ENCODE measurements at places on chromosomes 4 and X. TPM values are rescaled to one million over a fixed set of nuclear protein-coding genes. Genes with fewer than 3 reads are reported as not detected.
A peak's percentile ranks its signal among the peaks of the same experiment; 100 is the strongest.

Gene PAGE1
- not detected for total RNA-seq

DNA sequence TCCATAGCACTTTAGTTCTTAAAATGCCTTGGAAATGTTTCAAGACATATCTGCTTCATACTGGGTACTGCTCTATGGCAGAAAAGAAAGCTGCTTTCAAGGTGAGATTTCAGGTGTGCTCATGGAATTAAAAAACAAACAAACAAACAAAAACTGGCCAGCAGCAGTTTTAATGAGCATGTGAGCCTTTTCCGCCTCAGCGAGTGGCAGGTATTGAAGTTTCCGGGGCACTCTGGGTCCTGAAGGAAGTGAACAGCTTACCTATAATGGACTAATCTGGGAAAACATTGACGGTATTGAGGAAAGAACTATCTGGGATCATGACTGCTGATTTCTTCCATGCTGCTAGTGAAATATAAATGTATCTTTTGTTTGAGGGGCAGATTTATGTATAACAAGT, 194.6 kb downstream of the MAML3 start:
- no peak for DNase-seq

Gene SRPX
- total RNA-seq: not detected

DNA sequence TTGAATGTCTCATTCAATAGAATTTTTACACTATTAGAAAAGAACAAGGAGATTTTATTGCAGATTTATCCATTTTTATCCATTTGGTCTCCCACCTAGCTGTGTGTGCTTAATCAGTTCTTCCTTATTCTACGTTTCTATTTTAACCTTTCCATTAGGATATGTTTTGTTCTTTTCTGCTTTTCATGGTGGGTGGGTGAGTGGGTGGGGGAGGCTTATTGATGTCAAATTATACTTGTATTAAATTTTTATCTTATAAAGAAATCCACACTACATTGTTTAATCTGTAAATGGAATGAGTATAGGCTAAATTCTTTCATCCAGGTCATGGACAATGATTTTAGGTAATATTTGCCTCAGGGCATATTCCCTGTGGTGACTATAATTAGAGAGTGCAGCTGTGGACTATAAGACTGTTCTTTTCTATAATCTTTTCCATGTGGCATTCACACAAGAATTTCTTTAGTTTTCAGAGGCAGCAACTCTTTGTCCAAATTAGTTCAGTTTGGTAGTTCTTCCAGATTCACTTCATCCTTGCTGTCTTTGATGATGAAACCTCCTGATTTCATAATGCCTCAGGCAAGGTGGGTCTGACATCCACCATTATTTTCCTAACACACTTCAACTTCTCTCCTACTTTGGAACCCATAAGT, 2451.8 kb downstream of the PCDH7 start:
- DNase-seq: peak; percentile 3

DNA sequence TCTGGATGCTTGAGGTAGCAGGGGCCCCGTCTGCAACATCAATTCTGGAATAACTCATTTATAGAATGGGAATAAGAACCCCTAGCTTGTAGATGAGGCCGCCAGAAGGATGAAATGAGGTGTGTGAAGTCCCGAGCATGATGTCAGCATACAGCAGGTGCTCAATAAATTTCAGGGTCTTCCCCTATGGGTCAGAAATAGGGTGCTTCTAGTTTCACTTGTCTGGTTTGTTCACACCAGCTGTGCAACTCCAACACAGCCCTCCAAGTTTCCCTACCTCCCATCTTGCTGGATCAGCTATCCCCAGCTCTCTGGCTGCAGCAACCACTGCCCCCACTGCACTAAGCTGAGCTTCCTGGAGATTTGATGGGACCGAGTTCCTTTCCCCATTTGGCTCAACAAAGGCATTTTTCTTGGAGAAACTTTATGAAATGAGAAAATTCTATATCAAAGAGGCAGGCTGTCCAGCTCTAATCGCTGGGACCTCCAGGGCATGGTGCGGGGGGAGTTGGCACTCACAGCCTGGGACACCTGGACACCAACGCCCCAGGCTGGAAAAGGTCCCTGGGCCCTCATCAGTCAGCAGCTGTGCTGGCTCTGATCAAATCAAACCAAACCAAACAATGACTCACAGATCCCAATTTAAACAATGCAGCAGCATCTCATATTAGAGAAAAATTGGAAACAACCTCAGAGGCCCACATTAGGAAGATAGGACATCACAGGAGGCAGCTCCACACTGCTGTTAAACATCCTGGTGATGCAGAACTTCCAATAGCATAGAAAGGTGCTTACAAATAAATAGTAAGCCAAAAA, 13.3 kb downstream of the SLC2A9 start:
- DNase-seq: no peak

Gene ITIH6
- total RNA-seq: not detected

- DNase-seq: no peak
These were observed 2017.6 kb upstream of the IGFBP7 start for GRCh38 chr4:59127743-59128142.

Gene XK
- total RNA-seq: not detected

DNA sequence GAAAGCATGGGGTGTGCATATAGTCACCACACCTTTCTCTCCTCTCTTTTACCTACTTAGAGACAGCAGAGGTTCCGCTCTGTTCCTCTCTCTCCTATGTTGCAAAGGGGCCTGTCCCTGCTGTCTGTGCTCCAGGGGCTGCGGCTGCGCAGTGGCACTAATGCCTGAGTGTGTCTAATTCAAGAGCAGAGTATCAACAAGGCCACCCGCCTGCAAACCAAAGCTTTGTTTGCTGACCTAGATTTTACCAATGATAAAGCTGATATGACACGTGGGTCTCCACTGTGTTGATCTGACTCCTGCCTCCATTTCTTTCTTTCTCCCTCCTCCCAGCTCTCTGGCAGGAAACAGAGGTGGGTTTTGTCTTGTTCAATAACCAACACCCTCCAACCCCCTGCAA, 74.9 kb downstream of the NSG1 start:
- DNase-seq: peak; percentile 23

Gene DRP2
- total RNA-seq: not detected

GRCh38 chr4:54719378-54719777, 61.6 kb downstream of the KIT start:
- DNase-seq: no peak

DNA sequence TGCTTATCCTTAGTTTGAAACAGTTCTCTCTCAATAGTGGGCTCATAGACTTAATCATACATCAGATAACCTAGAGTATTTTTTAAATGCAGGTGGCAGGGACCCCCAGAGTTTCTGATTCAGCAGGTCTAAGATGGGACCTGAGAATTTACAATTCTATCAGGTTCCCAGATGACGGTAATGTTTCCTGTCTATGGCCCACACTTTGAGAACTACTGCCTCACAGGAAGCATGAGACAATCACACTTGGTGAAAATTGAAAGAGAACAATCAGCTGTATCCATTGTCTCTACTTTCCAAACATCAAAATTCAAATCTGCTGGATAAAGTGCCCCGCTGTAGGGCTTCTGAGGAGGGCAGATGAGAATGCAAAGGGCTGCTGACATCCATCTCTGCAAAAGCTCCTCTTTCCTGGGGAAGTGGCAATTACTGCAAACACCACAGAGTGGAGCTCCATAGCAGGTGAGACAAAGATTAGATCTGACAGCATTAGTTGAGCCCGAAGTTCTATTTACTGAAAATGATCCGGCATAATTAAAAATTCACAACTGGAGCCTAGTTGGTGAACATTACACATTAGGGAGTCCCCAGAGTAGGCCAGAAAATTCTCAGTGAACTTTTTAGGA, 187.8 kb upstream of the MBNL3 start:
- no peak for DNase-seq

DNA sequence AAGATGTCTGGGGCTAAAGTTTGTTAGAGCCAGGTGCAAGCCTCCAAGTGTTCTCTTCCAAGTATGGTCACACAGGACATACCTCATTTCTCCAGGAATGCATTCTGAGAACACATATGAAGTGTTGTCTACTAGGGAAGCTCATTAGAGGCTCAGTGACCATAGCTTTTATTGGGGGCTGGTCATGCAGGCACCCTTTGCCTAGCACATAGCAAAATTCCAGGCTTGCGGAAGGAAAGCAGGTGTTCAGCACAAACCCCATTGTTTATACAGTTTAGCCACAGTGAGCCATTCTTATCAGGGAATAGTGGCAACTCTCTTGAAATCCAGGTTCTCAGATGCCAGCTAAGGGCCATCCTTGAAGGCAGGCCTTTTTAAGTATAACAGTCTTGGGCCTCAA, 339.4 kb upstream of the ZCCHC13 start:
- no peak for DNase-seq

DNA sequence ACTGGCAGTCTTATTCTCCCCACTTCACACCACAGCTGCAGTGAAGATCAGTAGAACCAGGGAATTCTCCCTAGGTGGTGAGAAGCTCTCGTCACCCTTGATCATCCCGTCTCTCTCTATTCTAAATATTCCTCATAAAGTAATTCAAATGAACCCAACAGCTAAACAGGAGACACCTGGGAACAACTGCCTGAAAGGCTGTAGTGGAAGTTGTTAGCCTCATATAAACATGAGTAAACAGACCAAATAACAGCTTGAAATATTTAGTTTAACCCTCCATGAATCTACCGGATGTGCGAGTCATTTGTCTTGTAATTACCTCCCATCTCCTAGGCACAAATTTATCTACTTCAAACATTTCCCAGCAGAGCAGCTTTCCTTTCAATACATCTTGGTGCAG, 30.4 kb upstream of the APELA start:
- DNase-seq: no peak

DNA sequence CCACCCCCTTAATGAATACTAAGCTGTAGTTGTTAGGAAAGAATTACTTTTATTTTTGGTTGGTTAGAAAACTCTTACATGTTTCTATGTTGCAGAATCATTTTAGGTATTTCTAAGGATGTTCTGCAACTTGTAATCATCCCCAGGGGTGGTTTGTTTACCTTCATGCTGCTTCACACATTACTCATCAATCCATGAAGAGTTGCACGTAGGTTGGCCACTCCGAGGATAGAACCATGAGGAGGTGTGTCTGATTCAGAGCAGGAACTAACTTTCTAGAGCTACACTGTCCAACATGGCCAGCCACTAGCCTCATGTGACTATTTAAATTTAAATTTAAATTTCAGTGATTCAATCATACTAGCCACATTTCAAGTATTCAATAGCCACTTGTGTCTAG, 127.2 kb upstream of the FRMPD4 start:
- no peak for DNase-seq

Gene GNRHR
- not detected for total RNA-seq

DNA sequence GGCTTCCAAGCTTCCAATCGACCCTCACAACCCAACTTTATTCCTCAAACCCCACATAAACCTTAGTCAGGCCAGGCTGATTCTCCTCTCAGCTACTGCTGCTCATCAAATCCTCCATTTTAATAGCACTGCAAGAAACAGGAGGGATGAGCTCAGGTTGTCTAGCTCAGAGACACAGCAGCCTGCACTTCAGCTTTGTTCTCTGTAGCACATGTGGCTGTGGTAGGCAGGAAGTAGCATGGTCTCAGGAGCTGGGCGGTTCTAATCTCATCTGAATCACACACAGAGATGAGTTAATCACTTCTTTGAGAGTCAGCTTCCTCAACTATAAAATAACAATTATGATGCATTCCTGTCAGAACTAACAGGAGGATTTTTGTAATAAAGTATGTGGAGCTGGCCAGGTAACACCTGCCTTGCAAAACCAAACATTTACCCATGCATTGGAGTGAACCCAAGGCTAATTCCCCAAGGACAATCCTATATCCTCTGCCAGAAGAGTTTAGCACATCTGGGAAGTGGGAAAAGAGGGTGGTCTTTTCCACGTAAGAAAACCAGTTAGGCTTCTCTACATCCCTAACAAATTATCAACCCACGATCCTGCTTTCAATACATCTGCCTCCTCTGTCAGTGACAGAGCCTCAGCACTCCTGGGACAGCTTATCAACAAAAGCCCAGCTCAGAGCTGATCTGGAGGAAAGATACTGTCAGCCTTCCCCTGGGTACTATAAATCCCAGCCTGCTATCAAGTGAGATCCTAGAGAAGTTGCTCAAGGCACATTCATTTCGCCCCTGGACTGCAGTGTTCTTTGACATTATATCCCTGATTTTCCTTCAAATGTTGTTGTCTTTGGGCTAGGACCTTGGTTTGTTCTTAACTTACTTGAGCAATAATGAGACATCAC, 32.8 kb downstream of the ELOVL6 start:
- no peak for DNase-seq

Gene IL3RA
- total RNA-seq: not detected

GRCh38 chr4:156197216-156197615, 243.6 kb upstream of the CTSO start:
- no peak for DNase-seq

DNA sequence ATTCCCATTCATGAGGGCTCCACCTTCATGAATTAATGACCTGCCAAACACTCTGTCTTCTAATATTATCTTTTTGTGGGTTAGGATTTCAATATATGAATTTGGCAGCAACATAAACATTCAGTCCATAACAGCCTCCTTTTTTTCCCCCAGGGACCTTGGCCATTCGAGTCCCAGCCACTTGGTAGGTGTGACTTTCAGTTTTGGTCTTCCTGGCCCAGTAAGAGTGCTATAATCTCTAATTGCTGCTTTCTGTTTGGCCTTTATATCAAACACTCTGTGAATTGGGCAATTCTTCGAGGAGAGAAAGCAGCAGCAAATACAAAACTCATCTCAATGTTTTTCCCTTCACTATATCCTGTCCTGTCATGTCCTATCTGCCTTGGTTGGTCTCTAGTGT, 12.4 kb upstream of the RADX start:
- no peak for DNase-seq

DNA sequence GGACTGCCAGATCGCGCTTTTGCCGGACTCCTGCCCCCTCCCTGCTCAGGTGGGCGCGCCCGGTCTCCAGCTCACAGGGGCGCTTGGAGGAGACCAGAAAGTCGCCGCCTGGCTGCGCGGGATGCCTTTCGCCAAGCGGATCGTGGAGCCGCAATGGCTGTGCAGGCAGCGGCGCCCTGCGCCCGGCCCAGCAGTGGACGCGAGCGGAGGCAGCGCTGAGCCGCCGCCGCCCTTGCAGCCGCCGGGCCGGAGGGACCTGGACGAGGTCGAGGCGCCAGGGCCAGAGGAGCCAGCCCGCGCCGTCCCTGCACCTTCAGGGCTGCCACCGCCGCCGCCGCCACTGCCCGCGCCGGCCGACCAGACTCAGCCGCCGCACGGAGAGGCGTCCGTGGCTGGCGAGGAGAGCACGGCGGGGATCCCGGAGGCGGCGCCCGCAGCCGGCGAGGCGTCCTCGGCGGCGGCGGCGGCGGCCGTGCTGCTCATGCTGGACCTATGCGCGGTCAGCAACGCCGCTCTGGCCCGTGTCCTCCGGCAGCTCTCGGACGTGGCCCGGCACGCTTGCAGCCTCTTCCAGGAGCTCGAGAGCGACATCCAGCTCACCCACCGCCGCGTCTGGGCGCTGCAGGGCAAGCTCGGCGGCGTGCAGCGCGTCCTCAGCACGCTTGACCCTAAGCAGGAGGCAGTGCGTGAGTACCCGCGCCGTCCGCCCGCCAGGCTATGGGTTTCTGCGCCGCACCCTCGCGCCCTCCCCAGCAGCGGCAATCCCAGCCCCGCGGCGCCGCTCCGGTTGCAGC, 834 bp downstream of the NHS start:
- peak; percentile 23 for DNase-seq

GRCh38 chr4:14269824-14270223, 642.3 kb upstream of the BOD1L1 start:
- DNase-seq: no peak

Gene SATL1
- not detected for total RNA-seq

Gene TCEAL7
- total RNA-seq: 0.71 TPM

- DNase-seq: peak; percentile 68
These were observed 34.0 kb upstream of the GYPA start for GRCh38 chr4:144174401-144175067.

- DNase-seq: no peak
These were observed 73.3 kb downstream of the OR13H1 start for GRCh38 chrX:131617182-131617581.

GRCh38 chrX:121831601-121832000, 784.2 kb downstream of the GLUD2 start:
- DNase-seq: no peak

Measured in G401 (cell line).